ENCODE measurements at places on chromosomes 5 and 9.
A peak's percentile ranks its signal among the peaks of the same experiment; 100 is the strongest.

- DNase-seq = no peak
Observed at GRCh38 chr9:82970359-82970758, 92.6 kb downstream of the RASEF start.

- peak; percentile 80 for DNase-seq
Observed at GRCh38 chr5:36442352-36442751, 140.7 kb upstream of the RANBP3L start.

DNA sequence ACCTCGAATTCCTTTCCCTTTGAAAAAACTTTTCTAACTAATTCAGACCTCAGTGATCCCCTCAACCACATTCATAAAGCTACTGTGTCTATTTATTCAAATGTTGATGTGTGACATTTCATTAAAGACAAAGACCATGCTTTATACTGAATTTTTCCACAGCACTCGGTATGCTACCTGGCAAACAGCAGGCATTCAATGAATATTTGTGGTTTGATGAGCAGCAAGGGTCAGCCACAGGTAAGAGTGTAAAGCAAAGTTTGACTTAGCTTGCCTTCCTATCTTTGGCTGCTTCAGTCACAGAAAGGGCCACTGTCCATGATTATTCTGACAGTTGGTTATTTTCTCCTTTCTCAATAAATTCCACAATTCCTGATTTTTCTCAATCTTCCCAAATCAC, 5.1 kb upstream of the CDC42SE2 start:
- no peak for DNase-seq

DNA sequence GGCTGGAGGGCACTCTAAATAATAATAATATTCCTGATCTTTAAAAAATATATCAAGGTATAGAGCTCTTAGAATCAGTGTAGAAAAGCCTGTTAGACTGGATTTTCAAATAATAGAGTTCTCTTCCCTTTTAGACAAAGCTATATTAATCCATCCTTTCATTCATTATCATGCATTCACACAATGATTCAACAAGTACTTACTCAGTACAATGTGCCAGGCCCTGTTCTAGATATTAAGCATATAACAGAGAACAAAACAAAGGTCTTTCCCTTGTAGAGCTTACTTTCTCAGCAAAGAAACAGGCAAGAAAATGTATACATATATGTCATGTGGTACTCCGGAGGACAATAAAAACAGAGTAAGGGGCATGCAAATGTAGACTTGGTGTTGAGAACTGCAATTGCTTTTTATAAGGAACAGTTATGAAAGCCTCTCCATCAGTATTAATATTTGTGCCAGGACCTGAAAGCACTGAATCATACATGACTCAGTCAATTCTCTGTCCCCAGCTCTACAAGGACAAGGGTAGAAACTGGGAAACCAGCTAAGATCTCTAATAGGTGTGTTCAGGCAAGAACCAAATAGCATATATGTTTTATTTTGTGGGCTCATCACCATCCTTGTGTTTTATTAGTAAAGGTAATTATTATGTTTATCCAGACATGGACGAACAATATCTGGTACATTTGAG, 72.2 kb downstream of the PIP5K1B start:
- no peak for DNase-seq

- no peak for DNase-seq
Observed at GRCh38 chr9:99266255-99267023, 44.4 kb downstream of the SEC61B start.

GRCh38 chr9:124629600-124629999, 122.4 kb upstream of the NR5A1 start:
- no peak for DNase-seq

DNA sequence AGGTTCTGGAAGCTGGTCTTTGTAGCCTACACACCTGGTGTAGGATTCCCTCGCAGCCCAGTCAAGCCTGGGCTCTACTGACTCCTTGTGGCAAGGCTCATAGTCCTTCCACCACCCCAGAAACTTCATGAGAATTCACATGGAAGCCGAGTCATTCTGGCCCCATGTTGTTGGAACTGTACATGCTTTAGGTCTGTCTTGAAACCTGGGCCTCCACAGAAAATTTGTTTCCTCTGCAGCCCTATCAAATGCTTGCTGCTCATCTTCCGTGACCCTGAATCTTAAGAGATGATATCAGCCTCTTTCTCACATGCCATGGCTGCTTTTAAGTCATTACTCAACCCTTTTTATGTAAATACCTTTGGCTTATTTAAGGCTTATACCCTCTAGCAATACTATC, 113.4 kb upstream of the GRHPR start:
- no peak for DNase-seq

DNA sequence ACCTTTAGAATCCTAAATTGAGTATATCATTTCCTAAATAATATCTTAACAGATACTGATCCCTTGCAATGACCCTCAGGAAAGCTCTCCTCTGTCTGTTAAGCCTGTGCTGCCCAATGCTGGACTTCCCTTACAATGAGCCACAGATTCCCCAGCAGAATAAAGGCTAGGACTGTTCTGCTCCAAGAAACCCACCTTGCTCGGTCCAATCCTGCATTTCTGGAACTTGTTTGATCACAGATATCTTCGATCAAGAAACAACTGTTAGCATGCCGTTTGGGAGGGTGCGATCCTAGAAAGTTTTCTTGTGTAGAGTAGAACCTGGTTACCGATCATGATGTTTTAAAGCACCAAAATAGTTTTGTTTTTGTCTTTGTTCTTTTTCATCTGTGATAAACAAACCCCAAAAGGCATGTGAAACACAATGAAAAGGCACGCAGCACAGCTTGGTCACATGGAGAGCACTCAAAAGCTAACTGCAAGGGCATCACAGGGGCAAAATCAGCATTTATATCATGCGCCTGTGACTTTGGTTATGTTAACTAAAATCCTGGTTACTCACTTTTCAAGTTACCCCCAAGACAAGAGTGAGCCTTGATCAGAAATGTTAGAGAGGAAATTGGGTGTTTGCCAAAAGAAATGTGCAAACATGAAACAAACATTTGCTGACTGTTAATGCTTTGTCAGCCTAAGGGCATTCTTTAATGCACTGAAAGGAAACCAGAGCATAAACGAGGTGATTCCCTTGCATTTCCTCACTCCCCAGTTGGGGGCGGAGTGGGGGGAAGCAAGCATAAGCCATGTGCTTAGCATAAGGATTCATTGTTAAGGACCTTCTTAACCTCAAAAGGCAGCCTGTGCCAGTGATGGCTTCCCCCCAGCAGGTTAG, 61.9 kb upstream of the ADAMTS16 start:
- no peak for DNase-seq

DNA sequence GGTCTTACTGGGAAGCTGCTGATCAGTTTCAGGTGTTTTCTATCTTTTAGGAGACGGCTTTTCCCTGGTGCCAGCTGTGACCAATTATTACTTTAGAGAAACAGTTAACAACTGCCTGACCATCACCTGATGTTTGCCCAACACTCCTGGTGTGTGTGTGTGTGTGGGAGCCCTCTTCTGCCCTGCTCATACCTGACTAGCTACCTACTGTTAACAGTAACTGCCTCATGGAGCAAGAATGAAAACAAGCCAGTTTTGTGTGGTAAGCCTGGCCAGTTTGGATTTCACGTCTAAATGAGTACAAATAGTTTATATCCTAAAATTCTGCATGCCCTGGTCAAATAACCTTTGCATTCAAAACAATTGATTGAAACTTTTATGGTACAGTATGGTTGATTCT, 46.1 kb upstream of the RIOK2 start:
- DNase-seq = no peak

DNA sequence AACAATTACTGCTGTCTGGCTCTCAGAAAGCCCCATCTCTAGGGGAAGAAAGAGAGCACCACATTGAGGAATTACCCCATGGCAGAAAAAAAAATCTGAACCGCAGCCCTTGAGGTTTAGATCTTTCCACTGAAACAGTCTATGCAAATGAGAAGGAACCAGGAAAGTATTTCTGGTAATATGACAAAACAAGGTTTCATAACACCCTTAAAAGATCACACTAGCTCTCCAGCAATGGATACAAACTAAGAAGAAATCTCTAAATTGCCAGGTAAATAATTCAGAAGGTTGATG, 427.1 kb downstream of the PRELID2 start:
- no peak for DNase-seq

DNA sequence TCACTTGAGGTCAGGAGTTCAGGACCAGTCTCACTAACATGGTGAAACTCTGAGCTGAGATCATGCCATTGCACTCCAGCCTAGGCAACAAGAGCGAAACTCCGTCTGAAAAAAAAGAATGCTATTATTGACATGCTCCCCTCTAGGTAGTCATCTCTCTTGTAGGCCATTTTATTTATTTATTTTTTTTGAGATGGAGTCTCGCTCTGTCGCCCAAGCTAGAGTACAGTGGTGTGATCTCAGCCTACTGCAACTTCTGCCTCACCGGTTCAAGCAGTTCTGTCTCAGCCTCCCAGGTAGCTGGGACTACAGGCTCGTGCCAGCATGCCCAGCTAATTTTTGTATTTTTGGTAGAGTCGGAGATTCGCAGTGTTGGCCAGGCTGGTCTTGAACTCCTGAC, 20.6 kb upstream of the NIM1K start:
- no peak for DNase-seq

- peak; percentile 64 for DNase-seq
Observed at GRCh38 chr5:179258001-179258921, 87.0 kb downstream of the ADAMTS2 start.

GRCh38 chr9:13665418-13666066, 386.1 kb upstream of the MPDZ start:
- DNase-seq = no peak

- DNase-seq = no peak
Observed at GRCh38 chr5:31194468-31194813, 955 bp downstream of the CDH6 start.

- no peak for DNase-seq
Observed at GRCh38 chr9:87659534-87660419, 66.1 kb upstream of the CTSL start.

GRCh38 chr5:169160405-169160901, 140.5 kb downstream of the SLIT3 start:
- DNase-seq = no peak

- no peak for DNase-seq
Observed at GRCh38 chr5:149412783-149413476, 33.8 kb upstream of the IL17B start.

GRCh38 chr5:158272409-158272808, 413.5 kb upstream of the CLINT1 start:
- DNase-seq = no peak

- no peak for DNase-seq
Observed at GRCh38 chr5:122130152-122130551, 806 bp downstream of the ZNF474 start.

GRCh38 chr5:9903801-9904200, 273.6 kb upstream of the TAS2R1 start:
- no peak for DNase-seq

DNA sequence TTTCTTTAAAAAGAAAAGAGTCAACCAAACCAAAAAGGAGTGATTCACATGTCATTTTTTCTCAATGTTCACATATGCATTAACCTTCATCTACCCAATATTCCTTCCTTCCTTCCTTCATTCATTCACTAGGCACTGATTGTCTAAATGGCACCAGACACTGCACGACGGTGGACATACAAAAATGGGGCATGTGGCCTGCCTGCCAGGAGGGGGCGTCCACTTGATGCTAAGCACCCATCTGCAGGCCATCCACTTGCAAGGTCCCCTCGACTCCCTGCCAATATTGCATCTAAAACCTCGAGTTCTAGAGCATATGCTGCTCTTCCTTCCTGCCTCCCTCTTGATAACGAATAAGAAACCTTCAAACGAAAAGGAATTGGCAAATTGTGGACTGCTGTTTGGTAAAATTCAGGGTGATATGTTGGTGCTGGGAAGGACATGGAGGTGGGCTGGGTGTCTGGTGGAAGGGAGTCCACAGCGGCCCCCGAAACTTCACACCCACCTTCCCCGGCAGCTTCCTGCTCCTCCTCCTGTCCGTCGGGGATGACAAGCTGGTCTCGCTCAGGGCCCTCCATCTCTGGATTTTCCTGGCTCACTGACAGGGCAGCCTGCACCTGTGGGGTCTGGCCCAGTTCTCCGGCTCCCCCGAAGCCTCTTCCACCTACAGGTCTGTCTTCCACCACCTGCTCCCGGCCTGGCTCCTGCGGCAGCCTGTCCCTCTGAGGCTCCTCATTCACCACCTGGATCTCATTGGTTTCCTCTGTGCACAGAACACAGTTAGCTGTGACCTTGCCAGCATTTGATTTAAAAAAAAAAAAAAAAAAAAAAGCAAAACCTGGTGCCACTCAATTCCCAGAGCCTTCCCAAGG, 64.3 kb downstream of the GOLM1 start:
- no peak for DNase-seq

DNA sequence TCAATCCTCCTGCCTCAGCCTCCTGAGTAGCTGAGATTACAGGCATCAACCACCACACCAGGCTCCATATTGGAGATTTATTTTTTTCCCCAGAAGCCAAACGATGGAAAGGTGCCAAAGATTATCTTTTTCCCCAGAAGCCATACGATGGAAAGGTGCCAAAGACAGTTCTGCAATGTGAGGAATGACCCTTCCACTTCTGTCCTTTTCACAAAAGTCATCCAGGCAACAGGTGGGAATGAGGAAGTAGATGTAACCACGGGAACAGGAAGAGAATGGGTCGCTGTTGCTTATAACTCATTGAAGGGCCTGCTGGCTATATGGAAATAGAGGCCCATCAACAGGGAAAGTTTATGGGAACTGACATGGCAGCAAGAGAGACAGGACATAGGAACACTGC, 233.7 kb upstream of the MSX2 start:
- no peak for DNase-seq

- DNase-seq = no peak
Observed at GRCh38 chr5:142006363-142007236, 6.2 kb downstream of the GNPDA1 start.

DNA sequence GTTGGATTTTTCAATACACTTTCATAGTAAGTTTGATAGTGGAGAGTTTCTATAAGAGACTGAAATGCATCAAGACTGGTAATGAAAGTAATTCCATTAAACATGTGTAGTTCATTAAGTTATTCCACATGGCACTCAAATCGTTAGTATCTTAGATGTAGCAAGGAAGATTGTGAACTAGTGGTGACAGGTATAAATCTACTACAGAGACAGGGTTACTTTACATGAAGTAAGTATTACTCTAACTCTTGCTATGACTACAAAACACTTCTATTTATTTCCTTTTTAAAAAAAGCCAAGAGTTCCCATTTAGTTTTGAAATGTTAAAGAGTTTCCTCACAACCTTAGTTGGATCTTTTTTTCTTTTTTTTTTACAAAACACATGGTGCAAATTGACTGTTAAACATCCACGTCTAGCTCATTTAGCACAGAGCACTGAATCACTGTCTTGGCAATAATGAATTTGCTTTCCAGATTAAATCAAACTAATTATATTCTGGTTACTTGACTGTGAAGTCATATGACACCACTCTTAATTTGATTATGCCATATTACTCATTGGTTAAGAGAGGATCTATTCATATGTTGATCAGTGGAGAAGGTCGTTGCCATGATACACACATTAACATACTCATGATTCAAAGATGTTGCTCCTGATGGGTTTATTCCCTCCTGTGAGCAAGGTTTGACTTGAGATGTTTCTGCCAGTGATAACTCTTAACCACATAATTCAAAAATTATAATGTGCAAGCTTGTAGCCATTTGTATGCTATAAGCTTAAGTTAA, 644.8 kb downstream of the EFNA5 start:
- no peak for DNase-seq

- no peak for DNase-seq
Observed at GRCh38 chr9:127349483-127350113, 47.4 kb upstream of the SLC2A8 start.
